CD4-positive, alpha-beta T cell treated with Interleukin-21 for 1 hour (primary cell): ENCODE measurements at places on chromosomes 3 and 15.

DNA sequence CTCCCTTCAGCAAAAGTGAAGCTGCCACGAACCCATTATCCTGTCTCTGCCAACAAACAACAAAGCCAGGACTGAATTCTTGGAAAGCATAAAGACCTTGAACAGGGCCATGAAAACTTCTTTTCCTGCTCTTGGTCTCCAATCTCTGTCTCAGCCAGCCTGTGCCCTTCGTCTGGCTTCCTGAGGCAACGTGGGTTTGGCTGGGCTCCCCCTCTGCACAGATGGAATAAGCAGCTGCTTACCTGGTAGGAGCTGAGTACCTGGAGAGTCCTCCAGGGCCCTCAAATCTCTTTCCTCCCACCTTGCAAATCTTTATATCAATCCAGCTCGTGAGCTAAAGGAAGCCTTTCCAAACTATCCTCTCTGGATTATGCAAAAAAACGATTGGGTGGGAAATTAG lies 97.6 kb upstream of the PSMD6 start:
- no peak for DNase-seq

DNA sequence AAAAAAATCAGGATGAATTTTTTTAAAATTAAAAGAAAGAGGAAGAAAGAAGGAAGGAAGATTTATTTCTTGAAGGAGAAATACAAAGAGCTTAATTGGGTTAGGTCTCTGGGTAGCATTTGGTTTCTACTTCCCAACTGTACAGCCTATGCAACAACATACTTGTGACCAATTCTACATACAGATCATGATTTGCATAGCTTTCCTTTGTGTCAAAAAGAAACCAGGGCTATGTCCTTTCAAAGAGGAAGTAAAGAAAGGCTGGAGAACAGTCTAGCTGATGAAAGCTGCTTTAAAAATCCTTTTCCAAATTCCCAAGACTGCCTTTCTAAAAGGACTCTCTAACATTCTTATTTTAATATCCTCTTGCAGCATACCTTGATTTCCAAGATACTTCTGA lies 6.1 kb upstream of the HGD start:
- no peak for DNase-seq

DNA sequence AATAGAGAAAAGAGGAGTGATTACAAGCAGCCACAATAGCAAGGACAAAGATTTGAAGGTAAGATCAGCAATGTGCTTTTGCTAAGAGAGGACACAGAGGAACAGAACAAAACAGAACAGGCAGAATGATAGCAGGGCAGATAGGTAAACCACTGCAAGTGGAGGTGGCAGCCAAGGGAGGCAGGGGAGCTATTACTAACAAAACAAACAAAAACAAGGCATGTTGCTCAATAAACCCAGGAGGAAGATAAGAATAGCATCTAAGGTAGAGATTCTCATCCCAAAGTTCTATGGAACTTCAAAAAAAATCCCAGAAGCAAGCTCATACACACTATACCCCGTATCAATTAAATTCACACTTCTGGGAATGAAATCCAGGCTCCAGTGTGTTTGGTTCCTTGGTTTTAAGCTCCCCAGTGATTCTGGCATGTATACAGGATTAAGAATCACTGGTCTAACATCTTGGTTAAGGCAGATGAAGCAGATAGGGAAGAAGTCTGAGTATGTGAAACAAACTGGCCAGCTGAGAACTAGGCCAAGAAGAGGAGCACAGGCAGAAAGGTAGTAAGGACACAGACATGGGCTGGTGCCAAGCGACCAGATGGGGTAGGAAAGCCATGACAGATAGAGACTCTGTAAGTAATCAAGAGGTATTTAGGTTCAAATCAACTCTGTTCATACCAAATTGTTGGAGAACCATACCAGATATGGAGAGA lies 189.2 kb downstream of the DTWD1 start:
- no peak for DNase-seq

- DNase-seq, result no peak
These were observed 1.1 kb upstream of the MINAR1 start for GRCh38 chr15:79430901-79431635.

- DNase-seq, result no peak
These were observed 15.9 kb downstream of the FAIM start for GRCh38 chr3:138624518-138624917.

DNA sequence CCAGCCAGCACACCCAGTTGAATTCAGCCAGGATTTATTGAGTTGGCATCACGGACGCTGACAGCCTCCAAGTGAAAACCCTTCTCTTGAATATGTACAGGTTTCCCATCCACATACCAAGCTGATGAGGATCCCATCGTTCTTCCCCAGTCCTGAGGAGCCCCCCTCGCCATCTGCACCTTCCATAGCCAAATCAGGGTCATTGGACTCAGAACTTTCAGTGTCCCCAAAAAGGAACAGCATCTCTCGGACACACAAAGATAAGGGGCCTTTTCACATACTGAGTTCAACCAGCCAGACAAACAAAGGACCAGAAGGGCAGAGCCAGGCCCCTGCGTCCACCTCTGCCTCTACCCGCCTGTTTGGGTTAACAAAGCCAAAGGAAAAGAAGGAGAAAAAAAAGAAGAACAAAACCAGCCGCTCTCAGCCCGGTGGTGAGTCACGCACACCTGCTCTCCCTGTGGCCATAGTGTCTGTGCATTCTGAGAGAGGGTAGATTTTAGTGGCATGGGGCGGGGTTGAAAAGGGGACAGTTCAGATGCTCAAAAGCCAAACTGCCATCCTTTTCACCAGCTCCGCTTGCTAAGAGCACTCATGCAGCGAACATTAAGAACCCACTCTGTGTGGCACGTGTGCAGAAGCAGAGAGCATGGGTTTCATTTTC lies 51.2 kb downstream of the KLHL25 start:
- no peak for DNase-seq

GRCh38 chr3:33722626-33723370 lies 4.7 kb upstream of the CLASP2 start:
- no peak for DNase-seq

GRCh38 chr3:39208463-39209055 lies 16.2 kb upstream of the XIRP1 start:
- peak; percentile 62 for DNase-seq

- no peak for DNase-seq
These were observed 42.9 kb downstream of the MYO1E start for GRCh38 chr15:59329570-59330350.
